NCI-H1436 treated with DMSO at 0.1 percent for 48 hours (cell line): ENCODE measurements at places on chromosomes 6 and 20.

GRCh38 chr6:98454809-98455322 is 379.5 kb upstream of the POU3F2 start:
- no peak for DNase-seq

DNA sequence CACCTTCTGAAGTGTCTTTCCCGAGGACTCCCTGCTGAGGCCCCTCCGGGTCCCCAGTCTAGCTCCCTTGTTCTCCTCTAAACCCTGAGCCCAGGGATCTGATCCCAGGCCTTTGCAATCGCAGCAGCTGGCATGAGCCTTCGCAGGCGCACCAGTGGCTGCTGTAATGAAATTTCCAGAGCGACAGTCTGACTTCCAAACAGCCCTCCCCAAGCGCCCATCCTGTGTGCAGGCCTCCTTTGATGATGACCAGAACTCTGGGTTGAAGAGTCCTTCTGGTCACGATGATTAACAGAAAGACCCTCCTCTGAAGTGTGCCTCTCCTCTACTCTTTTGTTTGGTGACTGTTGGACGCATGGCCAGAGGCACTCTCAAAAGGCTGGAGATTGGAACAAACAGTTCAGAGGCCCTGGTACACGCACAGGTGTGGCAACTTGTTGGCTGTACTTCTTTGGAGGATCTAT is 89.1 kb upstream of the MPC1 start:
- no peak for DNase-seq

GRCh38 chr6:37456816-37457560 is 24.0 kb downstream of the CMTR1 start:
- no peak for DNase-seq

DNA sequence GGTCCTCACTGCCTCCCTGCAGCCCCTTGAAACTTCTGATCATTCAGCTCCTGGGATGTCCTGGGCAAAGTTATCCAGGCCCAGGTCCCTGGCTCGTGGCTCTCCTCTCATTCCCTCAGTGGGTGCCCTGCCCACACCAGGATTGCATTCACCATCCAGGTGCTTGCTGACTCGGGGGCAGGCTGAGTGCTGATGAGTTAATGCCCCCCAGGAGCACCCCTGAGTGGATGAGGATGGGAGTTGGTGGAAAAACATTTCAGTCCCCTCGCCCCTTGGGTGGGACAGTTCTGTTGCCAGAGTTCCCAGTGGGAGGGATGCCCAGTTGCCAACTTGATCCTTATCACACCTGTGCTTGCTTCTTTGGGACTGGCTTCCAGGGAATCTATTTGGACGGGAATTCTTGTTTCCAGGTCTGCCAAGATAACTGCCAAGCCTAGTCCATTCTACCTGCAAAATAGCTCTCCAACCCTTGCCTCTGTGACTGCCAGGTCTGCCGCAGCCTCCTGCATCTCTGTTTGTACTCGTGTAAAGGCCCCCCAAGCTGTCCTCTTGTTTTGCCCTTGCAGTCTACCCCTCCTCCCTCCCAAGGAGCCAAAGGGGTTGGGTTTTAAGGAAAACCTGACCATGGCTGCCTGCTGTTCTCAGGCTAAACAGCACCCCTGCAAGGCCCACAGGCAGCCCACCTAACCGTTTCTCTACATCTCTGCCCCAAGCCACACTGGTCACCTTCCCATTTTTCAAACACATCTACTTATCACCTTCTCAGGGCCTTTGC is 11.6 kb upstream of the RSPO4 start:
- no peak for DNase-seq

DNA sequence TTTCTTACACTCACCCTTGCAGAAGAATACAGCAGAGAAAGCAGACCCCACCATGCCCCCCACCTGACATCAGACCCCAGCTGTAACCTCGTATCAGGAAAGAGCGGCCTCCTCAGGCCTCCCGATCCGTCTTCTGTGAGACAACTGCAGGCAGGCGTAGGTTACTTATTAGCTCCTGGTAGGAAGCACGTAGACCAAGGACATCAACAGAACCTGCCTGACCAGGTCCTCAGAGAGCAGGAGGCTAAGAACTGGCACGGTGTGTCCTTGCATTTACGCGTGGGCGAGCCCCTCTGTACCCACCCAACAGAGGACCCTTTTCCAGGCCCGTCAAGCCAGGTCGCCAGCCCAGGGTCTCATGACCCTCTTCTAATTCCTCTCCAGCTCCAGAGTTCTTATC is 51.0 kb downstream of the ABHD12 start:
- DNase-seq, result no peak

DNA sequence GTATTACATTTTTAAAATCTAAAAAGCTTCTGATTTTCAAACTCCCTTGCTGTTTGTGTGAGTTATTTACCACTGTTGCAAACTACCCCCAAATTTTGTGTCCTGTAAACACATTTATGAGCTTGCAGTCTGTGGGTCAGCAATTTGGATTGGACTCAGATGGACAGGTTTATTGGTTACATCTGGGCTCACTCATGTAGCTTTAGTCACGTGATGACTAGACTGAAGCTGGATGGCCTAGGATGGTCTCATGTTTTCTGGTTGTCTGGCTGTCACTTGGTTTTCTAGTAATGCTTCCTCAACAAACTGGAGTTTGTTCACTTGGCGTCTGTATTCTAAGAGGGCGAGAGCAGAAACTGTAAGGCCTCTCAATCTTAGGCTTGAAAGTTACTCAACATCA is 12.2 kb upstream of the C6orf58 start:
- DNase-seq, result no peak

DNA sequence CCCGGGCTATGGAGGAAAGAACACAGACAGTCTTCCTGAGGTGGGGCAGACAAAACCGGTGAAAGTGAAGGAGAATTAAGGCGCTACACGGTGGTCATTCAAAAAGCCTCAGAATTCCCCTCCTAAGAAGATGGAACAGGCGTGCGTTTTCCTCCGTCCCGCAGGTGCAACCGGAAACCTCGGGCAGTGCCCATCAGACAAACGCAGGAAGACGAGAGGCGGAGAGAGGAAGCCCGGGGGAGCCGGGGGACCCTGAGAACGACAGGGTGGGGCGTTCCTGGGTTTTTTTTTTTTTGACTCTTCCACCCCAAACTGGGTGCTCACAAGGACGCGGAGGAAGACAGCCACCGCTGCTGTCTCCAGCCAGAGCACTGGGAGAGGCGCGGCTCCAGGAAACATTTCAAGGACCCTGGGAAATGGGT is 25.4 kb downstream of the TTLL2 start:
- DNase-seq, result no peak

DNA sequence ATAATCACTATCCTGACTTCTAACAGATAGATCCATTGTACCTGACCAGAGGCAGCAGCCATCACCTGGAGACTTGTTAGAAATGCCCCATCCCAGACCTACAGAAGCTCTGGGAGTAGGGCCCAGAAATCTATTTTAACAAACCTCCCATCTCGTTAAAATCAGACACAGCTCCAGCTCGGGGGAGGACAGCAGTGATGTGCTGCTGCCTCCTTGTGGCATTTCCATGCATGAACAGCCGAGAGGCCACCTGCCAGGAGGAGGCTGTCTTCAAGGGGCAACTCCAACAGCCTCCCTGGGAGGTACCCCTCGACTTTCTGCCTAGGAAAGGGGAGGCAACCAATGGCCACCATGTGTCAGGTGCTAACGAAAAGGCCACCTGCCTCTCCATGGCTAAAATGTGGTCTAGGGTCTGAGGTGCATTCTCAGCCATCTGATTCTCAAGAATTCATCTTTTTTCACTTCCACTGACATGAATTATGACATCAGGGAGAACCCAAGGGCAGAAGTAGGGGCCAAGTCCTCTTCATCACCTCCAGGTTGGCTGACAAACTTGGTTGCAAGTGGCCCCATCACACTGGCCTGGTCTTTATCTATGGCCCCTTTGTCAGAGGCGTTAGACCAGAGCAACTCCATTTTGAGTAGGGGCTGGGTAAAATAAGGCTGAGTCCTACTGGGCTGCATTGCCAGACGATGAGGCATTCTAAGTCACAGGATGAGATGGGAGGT is 12.2 kb upstream of the KCNK15 start:
- DNase-seq, result no peak

DNA sequence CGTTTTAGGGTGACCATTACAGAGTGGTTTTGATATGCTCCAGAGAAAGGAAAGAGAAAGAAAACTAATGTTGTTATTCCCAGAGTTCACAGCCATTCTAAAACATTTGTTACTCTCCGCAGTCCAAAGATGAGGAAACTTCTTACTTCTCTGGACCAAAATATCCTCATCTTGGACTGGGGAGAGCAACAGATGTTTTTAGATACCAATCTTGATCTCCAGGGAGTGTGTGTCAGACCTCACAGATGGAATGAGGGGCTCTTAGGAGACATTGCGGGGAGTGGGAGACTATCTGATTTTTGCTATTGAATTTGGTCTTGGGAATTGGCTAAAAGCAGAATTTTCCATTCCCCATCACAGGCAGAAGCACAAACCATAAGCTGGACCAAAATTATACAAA is 110.8 kb downstream of the TNFAIP3 start:
- DNase-seq, result no peak

GRCh38 chr20:50221501-50222308 is 31.1 kb downstream of the CEBPB start:
- DNase-seq, result no peak

GRCh38 chr20:40979247-40979646 is 49.4 kb upstream of the TOP1 start:
- no peak for DNase-seq

- no peak for DNase-seq
Observed at GRCh38 chr20:7608250-7608649, 332.0 kb downstream of the HAO1 start.

DNA sequence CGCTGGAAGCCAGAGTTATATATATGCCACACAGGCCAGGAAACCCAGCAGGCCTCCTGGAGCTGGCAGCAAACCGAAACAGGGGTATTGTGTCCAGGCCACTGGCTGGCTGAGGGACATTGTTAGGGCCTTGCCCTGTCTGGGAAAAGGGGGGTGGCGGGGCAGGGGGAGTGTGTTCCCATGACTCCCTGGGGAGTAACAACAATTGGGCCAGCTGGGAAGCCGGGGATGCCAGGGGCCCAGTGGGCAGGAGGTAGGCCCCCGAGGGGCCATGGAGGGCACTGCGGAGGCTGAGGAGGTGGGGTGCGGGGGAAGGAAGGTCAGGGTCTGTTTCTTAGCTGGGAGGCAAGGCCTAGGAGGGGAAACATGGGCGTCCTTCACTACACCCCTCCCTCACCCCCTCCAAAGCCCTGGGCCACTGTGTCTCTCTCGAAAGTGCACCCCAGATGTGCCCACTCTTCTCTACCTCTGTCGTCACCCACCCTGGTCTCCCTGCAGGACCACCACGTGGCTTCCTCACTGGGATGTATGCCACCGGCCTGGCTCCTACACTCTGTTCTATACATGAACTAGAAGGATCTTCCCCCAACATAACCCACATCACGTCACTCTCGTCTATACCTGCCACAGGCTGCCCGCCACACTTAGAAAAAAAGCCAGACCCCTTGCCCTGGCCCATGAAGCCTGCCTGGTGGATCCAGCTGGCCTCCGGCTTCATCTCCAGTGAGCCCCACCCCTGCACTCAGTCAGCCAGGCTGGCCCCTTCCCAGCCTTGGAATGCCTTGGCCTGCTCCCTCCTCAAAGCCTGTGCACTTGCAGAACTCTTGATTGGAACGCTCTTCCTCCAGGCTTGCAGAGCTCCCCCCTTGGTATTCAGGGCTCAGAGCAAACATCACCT is 7.8 kb upstream of the E2F1 start:
- DNase-seq, result no peak

DNA sequence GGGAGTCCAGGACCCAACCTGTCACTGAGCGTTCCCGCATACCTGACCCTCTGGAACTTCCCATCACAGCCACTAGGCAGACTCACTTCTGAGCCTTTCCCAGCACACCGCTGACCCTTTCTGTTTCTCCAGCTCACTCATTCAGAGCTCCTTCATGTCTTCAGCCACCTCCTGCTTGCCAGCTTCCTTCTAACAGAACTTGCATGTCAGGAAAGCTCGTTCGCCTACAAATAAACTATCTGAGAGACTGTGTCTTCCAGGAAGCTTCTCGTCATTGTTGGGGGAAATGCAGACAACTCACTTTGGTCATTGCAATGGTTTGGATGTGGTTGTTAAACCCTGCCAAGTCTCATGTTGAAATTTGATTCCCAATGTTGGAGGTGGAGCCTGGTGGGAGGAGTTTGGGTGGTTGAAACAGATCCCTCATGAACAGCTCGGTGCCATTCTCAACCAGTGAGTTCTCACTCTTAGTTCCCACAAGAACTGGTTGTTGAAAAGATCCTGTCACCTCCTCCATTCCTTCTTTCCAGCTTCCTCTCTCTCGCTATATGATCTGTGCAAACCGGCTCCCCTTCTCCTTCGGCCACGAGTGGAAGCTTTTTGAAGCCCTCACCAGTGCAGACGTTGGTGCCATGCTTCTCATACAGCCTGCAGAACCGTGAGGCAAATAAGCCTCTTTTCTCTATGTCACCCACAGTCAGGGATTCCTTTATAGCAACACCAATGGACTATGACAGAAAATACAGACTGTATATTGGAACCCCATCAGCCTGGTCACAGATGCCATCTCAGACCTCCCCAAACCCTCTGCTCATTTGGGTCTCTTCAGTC is 1.4 kb upstream of the MUC21 start:
- no peak for DNase-seq

DNA sequence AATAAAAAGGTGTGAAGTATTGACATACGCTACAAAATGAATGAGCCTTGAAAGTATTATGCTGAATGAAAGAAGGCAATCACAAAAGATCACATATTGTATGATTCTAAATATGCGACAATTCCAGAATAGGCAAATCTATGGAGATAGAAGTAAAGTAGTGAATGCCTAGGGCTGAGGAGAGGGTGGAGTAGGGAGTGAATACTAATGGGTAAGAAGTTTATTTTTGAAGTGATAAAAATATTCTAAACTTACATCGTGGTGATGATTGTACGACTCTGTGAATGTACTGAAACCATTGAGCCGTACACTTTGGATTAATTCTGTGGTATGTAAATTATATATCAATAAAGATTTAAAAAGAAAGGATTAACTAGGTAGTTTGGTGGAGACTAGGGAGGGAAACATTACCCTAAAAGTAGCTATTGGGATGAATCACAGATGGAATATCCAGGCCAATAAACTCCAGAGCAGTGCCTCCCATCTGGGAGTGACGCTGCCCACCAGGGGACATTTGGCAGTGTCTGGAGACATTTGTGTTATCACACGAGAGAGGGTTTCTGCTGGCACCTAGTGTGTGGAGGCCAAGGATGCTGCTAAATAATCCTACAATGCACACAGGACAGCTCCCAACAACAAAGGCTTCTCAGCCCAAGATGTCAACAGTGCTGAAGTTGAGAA is 214.2 kb upstream of the PCSK2 start:
- DNase-seq, result no peak

DNA sequence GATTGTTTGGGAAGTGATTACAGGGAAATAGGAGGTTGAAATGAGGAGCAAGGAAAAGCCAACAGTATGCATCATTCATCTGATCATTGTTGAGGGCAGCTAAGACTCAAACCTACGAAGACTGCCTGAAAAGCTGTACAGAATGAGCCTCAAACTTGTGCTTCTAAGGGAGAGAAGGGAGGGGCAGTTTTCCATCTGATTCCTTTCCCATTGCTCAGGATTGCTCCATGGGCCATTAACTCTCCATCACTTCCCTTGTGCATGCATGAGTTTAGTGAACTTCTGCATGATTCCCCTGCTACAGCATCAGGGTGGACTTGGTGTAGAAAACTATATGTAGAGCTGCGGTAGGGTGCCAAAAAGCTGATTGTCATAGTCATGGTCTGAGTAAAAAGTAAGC is 742.7 kb upstream of the SLC35B3 start:
- DNase-seq, result no peak

- no peak for DNase-seq
Observed at GRCh38 chr20:36549942-36550789, 8.8 kb downstream of the MYL9 start.

- no peak for DNase-seq
Observed at GRCh38 chr20:4985658-4986057, 15.7 kb downstream of the SLC23A2 start.

GRCh38 chr6:149488815-149489214 is 4.0 kb upstream of the ZC3H12D start:
- no peak for DNase-seq
